ENCODE measurements at places on chromosomes 11 and 22.

DNA sequence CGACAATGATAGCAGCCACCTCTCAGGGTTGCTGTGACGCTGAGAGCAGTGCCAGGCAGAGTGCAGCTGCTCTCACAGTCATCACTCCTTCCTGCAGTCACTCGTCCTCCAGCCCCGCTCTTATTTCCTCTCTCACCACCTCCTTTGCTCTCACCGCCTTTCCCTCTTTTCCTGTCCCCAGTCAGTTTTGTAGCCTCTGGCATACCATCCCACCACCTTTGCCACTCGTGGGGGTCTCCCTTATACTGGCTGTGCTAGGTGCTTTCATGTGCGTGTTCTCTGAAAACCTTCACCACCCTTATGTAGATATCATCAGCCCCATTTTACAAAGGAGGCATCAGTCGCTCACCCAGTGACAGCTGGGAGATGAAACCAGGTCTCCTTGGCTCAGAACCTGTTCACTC is 19.3 kb upstream of the ST3GAL4 start:
- DNase-seq: no peak

DNA sequence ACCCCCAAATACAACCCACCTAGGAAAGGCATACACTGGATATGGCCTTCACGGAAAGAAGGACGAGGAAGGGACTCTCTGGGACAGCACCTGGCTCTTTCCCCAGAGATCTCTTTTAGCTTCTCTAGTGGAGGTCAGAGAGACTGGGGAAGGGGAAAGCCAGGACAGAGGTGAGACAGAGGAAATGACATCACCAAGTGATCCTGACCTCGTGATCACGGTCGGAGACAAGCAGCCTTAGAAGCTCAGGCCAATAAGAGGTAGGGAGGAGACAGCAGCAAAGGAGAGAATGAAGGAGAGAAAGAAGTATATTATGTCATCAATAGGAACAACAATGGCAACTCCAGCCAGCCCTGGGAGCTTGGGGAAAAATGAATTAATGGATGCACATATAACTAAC is 15.4 kb upstream of the TMPRSS13 start:
- no peak for DNase-seq

DNA sequence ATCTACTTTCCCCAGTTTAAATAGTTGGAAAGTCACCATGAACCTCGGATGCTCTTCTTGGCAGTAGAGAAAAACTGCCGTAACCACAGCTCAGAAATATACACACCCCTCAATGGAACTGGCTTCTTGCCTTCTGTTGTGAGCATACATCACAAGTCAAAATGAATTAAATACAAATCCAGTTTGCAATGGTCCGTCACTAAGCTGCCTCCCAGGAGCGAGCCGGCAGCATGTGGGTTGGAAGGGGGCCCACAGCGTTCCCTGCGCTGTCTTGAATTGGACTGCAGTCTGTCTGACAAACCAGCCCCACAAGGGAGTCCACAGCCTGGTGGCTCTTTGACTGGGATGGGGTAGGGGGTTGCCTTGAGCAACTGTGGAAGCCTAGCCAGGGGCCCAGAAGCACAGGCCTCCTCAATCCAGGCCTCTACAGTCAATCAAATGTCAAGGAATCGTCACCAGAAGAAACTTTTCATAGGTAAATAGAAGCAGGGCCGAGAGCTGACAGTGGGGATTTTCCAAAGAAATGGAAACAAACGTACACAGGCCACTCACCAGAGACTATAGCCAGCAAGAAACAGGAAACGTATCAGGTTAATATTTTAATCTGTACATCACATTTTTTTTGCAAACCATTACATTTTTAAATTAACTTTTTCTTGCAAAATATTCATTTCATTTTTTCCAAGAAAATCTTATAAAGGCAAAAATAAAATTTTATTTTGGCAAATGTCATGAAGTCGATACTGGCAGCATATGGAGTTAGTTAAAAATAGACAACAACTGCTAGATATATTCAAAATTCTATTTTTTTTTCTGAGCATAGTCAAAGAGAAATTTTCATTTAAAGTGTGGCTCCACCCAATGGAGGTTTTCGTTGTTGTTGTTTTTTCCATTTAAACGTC is 38.5 kb downstream of the C11orf58 start:
- no peak for DNase-seq

- no peak for DNase-seq
Observed at GRCh38 chr11:19453651-19454257, 213.0 kb upstream of the E2F8 start.

DNA sequence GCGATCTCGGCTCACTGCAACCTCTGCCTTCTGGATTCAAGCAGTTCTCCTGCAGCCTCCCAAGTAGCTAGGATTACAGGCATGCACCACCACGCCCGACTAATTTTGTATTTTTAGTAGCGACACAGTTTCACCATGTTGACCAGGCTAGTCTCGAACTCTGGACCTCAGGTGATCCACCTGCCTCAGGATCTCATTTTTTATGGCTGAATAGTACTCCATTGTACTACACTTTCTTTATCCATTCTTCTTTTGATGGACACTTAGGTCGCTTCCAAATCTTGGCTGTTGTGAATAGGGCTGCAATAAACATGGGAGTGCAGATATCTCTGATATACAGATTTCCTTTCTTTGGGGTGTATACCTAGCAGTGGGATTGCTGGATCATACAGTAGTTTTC is 20.8 kb downstream of the XRCC6 start:
- DNase-seq: no peak

DNA sequence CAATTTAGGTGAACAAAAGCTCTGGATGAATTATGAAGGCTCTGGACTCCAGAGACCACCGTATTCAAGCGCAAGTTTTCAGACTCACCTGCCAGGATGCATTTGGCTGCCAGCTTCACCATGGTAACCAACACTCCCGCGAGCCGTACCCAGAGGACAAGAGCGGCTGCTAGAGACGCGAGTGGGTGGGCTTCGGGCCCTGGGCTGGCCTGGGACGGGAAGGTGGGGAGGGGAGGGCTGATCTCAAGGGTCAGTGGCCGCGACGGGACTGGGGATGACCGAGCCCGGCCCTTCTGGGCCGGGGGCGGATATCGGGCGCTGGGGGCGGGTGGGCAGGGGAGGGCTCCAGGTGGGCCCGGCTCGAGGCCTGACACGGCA is 344 bp downstream of the IFT27 start:
- no peak for DNase-seq

- DNase-seq: no peak
Observed at GRCh38 chr22:27669798-27670599, 131.6 kb downstream of the MN1 start.

DNA sequence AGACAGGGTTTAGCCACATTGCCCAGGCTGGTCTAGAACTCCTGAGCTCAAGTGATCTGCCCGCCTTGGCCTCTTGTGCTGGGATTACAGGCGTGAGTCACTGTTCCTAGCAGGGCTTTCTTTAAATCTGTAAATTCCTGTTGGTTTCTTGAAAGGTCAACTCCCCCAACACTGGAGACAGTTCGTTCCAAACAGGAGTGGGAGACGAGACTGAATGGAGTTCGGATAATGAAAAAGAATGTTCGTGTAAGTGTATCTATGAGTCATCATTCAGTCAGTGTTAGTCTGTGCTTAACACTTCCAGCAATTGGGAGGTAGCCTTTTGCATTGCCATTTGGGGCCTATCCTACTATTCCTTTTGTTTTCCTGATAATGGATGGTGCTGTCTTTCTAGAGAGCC is 10.0 kb upstream of the BACE1-AS start:
- DNase-seq: no peak

GRCh38 chr11:10637731-10638151 is 55.8 kb downstream of the IRAG1 start:
- DNase-seq: no peak
